Heart left ventricle (tissue), 16 donors: ENCODE measurements at places on chromosomes 1 and 21. TPM values are rescaled to one million over a fixed set of nuclear protein-coding genes. Genes with fewer than 3 reads are reported as not detected.

- no peak for DNase-seq
These were observed 378.0 kb upstream of the PRMT6 start for GRCh38 chr1:106678279-106679050.

DNA sequence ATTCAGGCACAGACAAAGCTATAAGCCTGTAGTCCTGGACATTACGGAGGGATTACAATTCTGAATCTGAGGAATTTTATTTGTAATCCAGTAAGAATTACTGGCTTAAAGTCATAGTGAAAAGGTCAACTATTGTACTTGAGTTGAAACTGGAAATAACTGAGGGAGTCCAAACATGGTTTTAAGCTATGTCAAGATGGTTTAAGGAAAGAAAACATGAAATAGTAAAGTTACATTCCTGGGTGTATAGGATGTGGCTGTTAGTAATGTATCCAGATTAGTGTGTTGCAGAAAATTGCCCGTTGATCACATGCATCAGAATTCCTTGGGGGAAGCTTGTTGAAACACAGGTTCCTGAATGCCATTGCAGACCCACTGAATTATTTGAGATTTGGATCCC lies 124.8 kb upstream of the GORAB start:
- no peak for DNase-seq

- DNase-seq = no peak
These were observed 58.1 kb upstream of the COA6 start for GRCh38 chr1:234315091-234315541.

DNA sequence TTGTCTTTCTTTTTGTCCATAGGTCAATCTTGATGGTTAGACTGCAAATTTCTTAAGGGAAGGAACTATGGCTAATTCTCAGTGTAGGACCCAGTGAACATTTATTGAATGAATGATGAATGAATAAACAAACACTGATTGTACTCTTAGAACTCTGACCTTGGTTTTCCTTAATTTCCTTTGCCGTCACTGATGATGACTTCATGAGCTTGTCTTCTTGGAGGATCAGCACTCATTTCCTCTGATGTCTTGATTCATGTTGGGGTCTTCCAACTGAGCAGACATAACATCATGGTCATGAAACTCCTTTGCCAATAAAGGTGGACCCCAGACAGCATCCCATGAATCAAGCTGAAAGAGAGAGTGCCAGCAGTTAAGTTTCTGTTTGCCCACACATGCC lies 96.3 kb downstream of the PLPP3 start:
- no peak for DNase-seq

DNA sequence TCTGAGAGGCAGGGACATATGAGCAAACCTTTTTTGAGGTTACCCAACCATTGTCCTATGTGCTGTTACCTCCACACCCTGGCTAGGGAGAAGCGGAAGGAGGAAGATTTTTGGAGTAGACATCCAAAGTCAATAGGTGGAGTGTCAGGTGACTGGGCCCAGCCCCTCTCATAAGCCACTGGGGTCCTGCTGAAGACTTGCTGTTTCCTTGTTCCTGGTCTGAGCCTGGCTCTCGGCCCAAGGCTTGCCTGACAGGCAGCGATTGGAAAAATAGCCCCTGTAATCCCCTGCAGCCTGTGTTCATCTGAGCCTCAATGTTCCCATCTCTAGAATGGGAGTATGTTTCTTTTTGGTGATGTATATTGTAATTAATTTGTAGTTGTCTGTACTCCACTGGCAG lies 6.9 kb upstream of the PIGR start:
- no peak for DNase-seq

DNA sequence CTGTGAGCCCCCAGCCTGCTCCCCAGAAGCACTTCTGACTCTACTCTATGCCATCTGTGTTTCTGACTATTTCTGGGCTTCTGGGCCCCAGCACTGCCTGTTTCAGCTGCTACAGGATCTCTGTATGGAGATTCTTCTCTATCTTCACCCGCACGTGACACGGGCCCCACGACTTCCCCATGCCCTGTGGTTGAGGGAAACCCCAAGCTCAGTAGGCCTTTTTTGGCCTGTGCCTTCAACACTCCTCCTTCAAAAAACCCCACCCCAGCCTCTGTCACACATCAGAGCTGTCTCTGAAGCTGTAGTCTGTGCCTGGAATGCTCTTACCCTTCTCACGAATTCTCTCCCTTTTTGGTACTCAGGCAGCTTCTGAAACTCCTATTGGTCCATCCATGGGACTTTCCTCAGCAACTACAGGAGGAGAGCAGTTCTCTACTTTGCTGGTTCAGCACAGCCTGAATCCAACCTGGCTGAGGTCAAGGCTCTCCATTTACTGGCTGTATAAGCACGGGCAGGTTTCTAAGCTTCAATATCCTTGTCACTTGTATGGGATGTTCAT lies 2.0 kb upstream of the NID1 start:
- DNase-seq = peak; percentile 78

- peak; percentile 82 for DNase-seq
These were observed at the start of gene TINAGL1 for GRCh38 chr1:31576201-31576669. TINAGL1 (plus strand) TSS chr1:31576515; CDS start chr1:31577149, 634 bp downstream.

GRCh38 chr1:167492481-167492910 lies 25.8 kb downstream of the CD247 start:
- DNase-seq = no peak

- no peak for DNase-seq
These were observed 35.1 kb upstream of the ADORA3 start for GRCh38 chr1:111538343-111539025.

DNA sequence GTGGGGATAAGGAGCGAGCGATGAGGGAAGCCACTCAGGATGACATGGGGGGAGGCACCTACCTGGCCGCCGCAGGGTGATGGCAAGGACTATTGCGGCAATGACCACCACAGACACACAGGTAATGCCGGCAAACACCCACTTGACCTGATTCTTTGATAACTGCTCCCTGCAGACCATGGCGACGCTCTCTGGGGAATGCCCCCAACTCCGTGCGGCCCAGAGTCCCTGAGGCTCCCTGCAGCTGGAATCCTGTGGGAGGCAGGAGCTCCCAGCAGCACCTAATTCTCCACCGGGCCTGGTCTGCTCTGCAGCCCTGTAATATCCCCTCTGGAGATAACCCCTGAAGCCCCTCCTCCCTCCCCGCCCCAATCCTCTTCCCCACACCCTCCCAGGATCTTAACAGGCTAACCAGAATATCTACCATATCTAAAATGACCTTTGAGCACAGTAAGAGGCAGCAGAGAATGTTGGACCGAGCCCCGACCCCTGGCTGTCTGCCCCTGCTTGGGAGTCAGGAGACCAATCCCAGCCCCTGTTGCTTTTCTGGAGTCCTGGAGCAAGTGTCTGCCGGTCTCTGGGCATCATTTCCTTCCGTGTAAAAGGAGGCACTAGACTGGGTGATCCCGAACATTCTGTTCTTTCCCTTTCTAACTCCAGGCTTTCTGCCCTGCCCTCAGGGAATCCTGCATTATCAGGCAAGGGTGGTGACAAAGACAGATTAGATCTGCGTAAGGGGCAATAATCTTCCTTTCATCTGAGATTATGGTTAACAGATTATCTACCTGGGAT lies at the start of gene FAM151A:
TSS of gene FAM151A (minus strand) at position 310 of the 792 bp plus-strand sequence. CDS start at position 180, 130 bp downstream.
- peak; percentile 52 for DNase-seq

DNA sequence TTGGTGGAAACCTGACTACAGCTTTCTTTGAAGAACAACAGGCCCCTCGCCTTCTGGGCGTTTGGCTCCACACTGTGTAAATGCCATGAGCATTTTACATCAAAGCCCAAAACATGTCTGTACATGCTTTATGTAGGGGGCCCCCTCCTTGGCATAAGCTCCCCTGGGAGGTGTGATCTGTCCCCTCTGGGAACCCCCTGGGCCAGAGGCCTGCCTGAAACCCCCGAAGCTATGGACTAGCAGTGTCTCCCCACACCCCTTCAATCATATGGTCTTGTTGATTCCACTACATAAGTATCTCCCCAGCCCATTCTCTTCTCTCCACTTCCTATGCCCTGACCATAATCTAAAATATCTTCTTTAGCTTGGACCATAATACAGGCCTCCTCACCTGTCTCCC lies 241.5 kb downstream of the C1orf94 start:
- DNase-seq = no peak

DSTYK gene
- total RNA-seq = 10.1 TPM

C1QB gene
- total RNA-seq = 121 TPM

KIF2C gene
- 1.5 TPM for total RNA-seq

CFAP45 gene
- total RNA-seq = 0.62 TPM
